ENCODE measurements at places on chromosomes 4 and X. TPM values are rescaled to one million over a fixed set of nuclear protein-coding genes. Genes with fewer than 3 reads are reported as not detected.

Gene GATA1
- total RNA-seq = not detected

- DNase-seq = no peak
Measured at GRCh38 chrX:25872786-25873185, 265.4 kb upstream of the MAGEB18 start.

GRCh38 chrX:48890296-48890925 lies 7.2 kb downstream of the TIMM17B start:
- no peak for DNase-seq

- DNase-seq = no peak
Measured at GRCh38 chr4:169485086-169485485, 127.3 kb downstream of the NEK1 start.

DNA sequence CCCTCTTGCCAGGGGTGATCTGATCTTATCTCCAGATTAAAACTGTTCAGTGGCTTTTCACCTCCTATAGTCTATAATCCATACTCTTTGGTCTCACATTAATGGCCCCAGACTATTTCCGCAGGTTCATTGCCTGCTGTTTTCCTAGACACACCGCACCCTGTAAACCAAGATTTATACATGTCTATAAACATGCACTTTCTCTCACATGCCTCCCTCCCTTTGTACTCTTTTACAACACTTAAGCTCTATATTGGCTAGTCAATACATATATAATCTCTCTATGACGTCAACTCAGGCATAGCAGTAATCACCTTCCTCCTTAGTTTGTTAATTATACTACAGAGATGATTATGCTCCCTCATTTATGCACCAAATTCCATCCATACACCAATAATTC lies 170.9 kb upstream of the NAP1L5 start:
- DNase-seq = no peak

DNA sequence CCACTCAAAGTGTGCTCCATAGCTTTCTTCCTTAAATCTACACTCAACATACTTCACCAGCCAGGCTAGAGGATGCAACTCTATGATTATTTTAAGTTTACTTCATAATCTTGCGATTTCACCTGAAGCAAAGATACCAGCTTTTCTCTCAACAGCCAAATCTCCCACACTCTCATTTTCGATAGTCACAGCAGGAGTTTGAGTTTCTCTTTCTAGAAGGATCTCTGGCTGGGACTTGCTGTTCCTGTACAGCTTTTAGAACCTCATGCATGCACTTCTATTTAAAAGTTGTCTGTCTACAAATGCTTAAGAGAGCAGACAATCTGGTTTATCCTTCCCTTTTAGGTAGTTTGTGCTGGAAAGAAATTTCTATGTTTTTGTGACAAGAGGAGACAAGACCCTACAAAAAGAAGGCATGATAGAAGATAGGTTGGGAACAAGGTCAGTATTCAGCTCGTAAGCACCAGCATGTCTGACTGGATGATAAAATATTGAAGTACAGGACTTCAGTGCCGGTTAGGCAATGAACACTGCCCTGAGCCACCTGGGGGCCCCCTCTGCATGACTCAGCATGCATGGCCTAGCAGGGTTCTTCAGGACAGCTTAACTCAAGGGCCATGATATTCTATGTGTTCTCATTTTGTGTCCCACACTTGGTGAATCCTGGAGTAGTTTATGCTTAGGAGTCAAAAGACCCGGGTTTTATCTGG lies 65.6 kb downstream of the ATXN3L start:
- DNase-seq = peak; percentile 76

- no peak for DNase-seq
Measured at GRCh38 chrX:81875800-81876199, 673.9 kb downstream of the SH3BGRL start.

DNA sequence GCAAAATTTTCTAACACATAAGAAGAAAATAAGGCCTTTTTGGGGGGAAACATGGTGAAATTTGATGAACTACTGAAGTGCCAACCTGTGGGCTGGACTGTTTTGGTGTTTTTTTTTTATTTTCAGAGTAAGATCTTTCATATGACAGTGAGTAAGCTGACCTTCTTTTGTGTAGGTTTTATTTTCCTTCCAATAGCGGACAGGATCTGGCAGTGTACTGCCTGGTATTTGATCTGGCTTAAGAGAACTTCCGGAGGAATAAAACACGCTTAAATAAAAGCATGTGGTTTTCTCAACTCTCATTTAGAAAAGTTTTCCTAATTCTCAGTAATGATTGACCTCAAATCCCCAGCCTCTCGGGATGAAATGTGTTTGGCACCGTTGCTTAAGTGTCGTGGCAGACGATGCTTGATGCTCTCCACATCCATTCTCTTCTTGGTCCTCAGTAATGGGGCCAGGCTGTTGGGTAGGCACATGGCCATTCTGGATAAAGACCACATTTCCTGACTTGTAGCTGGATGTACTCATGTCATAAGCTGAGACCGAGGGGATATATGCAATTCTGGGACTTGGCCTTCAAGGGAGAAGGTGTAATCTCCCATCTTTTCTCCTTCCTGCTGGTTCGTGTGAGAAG lies 65.6 kb upstream of the PDLIM3 start:
- DNase-seq = no peak

- no peak for DNase-seq
Measured at GRCh38 chr4:21921526-21922180, 26.9 kb downstream of the KCNIP4 start.

- peak; percentile 35 for DNase-seq
Measured at GRCh38 chrX:47351706-47352105, 18.7 kb upstream of the ZNF157 start.

Gene SOWAHD
- total RNA-seq = not detected

DNA sequence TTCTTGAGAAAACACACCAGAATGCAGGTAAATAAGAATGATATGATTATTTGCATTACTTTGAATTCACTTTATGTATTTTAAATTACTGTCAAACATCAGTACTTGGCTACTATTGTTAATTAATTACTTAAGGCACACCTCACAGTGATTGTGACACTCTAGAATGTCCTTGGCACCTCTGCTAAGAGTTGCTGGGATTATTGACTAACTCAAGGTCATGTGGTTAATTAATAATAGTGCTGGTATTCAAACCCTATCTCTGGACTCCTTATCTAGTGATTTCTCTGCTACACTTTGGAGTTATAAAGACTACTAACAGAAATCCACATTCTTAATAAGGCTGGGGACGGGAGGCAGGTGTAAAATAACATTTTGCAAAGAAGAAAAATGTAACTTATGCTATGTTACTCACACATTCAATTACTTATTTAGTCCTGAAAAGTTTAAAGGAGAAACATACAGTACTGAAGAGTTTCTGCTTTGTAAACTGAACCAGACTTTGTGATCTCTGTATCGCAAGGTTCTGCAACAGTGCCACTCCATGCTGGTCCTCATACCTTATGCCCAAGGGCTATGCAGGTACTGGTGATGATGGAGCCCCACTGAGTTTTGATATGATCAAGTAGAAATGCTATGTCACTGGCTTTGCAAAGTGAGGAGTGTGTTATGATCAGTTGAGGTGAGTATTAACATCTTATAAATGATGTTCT lies 242.7 kb downstream of the MID1IP1 start:
- DNase-seq = no peak
